ENCODE measurements at places on chromosomes 2 and 18.
A peak's percentile ranks its signal among the peaks of the same experiment; 100 is the strongest.

DNA sequence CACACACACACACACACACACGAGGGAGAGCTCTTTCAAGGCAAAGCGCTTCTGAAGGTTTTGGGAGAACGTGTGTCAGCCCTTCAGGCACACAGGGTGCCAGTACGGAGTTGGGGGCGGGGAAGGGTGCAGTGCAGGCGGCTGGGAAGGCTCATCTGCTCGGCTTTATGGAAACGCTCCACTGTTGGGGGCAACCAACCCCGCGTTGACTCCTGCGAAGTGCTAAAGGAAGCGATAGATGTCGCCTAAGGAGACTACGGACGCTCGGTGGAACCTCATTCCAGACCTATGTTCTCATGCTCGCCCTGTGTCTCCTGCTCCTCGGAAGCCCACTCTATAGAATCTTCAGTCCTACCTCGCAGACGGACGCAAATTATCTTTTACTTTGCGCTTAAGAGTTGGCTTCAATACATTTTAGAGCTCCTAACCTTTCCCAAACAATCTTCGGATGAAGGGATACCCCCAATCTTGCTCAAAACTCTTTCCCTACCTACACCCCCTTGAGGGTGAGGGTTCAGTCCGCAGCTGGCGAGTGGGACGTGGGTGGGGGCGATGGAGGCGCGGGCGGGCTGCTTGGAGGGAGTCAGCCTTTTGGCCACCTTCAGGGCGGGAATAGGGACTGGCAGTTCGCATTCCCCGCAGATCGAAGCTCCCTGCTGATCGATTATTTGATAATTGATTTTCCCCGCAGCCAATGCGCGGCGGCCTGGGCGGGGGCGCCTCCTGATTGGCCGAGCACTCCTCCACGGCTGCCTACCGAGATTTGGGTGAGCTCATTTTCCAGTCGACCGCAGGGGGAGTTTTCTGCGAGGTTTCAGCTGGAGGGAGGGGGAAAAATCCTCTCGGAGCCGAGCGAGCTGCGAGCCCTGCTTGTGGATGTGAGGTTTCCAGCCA lies 1.9 kb upstream of the MEIS1 start:
- peak; percentile 89 for DNase-seq

DNA sequence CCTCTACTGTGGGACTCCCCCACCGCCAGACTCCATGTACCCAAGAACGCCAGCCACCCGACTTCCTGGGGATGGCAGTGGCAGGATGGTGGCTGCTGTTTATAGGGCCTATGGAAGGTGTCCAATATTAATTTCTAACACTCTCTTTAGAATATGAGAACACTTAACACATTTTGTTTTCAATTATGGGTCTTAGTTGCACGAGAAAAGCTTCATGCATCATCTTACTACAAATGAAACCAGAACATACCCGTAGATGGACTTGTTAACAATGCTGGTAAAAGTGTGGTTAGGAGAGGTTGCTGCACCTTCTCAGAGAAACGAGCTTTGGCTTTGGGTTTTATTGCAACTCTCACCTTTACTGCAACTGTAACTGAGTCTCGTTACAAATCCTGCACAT lies 335.6 kb upstream of the ID2 start:
- no peak for DNase-seq

- DNase-seq, result no peak
Measured at GRCh38 chr2:127464470-127465257, 46.4 kb downstream of the PROC start.

- no peak for DNase-seq
Measured at GRCh38 chr2:223019390-223019930, 32.5 kb upstream of the KCNE4 start.

DNA sequence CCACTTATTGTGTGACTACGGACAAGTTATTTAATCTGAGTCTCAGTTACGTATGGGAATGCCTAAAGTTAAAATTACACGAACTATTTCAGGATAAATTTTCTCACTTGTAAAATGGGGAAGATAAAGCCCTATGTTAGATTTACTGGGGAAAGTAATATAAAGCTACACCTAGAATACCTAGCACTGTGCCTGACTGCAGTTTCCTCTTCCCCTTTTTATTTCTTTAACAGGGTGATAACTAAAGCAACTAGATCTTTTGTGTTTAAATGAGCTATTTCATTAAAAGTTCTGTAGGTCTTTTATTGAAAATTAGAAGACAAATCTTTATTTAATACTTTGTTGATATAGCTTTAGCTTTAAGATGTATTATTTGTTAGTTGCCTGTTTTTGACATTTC lies 5.0 kb downstream of the B3GNT2 start:
- no peak for DNase-seq

GRCh38 chr18:10936176-10937053 lies 213.0 kb downstream of the PIEZO2 start:
- DNase-seq, result no peak

GRCh38 chr2:85541753-85542457 lies 2.9 kb downstream of the MAT2A start:
- DNase-seq, result no peak

DNA sequence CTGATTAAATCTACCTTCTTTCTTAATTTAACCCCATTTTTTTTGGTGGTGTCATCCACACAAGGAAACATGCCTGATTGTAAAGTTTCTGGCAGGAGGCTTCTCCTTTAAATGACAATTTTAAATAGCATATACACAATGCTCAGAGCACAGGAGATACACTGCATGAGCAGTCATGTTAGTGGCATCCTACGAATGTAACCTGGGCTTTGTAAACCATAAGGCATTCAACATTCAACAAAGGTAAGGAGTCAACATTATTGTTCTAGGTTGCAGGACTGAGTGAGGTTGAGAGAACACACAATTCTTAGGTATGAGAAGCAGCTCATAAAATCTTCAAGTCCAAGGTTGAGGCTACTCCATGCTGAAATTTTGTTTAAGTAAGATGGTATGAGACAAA lies 266.6 kb upstream of the SIX2 start:
- DNase-seq, result no peak

DNA sequence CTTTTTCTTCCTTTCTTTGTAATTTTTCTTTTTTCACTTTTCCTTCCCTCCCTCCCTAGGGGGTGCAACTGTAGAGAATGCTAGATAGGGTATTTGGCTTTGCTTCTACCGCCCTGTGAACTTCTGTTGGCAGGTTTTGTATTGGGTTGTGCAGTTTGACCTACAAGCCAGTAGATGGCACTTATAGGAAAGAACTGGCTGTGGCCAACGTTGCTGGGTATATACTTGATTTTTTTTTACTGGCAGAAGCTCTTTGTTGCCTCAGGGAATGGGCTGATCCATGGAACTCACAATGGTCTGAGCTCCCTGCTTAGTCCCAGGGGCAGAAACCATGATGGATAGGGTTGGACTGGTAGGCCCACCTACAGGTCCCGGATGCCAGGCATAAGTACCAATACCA lies 1019.5 kb upstream of the LRRTM1 start:
- DNase-seq, result no peak

DNA sequence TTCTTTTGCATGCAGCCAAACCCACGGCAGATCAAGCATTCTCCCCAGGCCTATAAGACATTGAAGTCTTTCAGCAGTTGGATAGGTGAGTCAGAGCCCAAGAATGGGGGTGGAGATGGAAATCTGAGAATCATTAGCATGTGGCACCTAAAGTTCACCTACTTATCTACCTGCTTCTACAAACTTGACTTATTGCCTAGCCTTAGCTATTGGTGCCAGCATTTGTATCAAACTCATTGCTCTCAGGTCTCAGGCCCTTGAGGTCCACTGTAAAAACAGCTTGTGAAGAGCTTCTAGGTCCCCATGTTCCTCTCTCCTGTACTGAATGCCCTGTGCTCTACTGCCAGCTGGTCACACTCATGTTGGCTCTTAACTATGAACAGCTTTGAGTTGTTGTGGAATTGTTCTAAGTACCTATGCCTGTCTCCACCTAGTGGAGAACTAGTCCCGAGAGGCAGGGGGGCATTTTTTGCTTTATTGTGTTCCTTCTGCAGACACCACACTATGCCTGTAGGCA lies 278.4 kb upstream of the SPRED2 start:
- no peak for DNase-seq

DNA sequence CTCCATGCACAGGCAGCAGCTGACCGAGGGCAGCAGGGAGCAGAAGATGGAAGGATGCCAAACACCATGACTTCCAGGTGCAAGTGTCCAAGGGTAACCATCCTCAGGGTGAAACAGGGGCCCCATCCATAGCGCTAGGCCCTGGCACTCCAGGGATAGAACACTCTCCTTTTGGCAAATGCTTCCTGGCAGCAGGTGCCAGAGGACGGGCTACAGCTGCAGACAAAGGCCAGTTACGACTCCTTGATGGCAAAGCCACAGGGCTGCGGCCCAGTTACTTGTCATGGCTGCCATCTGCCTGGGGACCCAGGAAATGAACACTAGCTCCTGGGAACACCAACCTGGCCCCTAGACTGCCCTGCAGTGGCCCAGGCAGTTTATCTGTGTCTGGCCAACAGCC lies 178.8 kb downstream of the TMEM163 start:
- peak; percentile 33 for DNase-seq

DNA sequence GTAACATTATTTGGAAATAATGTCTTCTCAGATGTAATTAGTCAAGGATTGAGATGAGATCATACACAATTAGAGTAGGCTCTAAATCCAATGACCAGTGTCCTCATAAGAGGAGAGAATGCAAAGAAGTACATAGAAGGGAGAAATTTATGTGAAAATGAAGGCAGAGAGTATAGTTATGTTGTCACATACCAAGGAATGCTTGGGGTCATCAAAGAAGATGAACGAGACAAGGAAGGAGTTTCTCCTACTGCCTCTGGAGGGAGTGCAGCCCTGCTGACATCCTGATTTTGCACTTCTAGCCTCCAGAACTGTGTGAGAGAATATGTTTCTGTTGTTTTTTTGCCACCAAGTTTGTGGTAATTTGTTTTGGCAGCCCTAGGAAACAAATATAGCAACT lies 100.1 kb downstream of the GALNT13 start:
- no peak for DNase-seq

DNA sequence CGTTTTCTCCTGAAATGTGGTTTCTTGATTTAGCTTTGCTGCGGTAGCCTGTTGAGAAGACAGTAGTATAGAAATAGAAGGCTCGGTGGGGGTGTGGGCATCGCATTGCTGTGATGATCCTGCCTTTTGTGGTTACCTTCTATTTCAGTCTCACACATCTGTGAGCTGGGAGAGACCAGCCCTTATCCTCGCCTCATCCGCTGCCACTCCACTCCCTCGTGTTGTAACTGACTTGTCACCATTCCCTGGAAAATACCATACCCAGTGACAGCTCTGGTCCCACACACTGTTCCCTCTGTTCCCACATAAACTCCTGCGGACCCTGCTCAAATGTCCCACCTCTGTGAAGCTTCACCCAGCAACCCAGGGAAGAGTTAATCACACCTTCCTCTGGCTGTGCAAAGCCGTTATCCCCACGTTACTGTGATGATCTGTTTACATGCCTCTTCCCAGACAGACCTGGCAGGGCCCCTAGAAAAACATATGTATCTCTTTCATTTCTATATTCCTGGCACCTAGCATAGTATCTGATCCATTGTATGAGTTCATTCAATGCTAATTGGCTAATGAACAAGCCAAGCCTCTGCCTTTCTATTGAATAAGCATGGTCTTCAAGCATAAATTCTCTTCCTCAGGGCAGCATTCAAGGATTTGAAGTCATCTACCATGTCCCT lies 114.6 kb downstream of the MAPK4 start:
- DNase-seq, result peak; percentile 58

GRCh38 chr2:164717000-164717803 lies 95.9 kb upstream of the GRB14 start:
- no peak for DNase-seq

- DNase-seq, result no peak
Measured at GRCh38 chr18:35028536-35028935, 12.7 kb upstream of the MAPRE2 start.

DNA sequence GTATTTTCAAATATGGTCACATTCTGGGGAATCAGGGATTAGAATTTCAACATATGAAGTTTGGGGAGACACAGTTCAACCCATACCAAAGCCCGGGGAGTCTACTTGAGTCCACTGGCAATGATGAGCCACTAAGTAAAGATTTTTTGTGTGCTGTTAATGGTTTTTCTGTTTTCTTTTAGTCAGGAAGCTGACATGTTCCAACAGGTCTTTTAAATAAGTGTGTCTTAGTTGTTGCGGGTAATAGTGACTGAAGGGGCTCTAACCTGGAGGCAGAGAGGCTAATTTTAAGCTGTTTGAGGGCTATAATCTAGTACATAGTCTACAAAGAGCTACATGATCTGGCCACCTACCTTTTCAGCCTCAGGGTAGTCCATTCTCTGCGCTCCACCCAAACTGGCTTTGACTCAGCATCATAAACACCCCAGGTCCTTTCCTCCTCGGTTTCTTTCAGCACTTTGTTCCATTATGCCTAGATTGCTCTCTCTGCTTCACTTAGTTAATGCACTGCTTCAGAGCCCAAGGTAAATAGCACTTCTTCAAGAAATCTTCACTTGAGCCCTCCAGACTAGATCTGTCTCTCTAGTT lies 17.6 kb upstream of the UBE2E3 start:
- no peak for DNase-seq

- DNase-seq, result peak; percentile 68
Measured at GRCh38 chr2:54456612-54457322, 640 bp downstream of the SPTBN1 start.

DNA sequence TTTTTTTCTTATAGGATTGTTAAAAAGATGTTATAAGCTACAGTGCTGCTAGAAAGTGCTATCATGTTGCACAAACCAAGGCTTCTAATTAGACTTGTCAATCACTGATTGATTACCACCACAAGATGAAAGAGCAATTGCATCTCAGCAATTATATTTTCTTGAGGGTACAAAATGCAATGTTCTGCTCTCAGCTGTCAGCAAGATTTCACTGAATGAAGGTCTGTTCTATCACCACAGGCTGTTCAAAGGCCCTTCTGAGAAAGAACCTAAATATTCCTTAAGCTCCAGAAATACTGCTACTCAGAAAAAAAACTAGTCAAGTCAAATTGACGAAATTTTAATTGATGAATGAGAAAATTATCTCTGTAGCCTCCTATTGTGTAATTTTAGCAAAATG lies 301.9 kb upstream of the KYNU start:
- DNase-seq, result no peak

DNA sequence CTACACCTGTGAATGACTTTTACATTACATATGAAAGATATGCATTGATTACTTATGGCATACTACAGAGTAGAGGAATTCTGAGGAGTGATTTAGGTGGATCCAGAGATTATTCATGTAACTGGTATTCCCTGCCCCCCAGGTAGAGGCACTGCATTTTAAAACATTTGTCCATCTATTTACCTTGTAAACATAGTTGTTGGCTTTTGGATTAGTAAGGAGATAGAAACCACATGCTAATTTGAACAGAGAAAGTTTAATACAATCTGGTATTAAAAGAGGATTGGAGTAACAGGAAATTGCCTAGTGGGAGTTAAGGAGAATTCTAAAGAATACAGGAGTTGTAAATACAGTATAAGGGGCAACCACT lies 15.9 kb downstream of the GALNT3 start:
- no peak for DNase-seq

- no peak for DNase-seq
Measured at GRCh38 chr2:196555726-196556125, 83.8 kb upstream of the CCDC150 start.

DNA sequence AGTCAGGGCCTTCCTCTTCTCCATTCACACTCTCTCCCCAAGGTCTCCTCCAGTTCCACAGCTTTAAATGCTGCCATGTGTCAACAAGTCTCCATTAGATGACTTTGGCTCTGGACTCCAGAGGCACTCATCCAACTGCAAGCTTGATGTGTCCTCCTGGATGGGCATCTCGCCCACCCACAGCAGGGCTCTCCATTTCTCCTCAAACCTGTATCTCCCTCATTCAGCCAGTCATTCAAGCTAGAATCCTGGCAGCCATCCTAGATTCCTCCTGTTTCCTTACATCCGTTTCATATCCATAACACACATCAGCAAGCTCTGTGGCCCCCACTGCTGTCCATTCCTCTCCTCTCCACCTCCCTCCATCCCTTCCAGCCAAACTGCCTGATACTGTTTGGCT lies 88.4 kb upstream of the AFF3 start:
- no peak for DNase-seq
